A673 (cell line): ENCODE measurements at places on chromosomes 12 and 14. TPM values are rescaled to one million over a fixed set of nuclear protein-coding genes. Genes with fewer than 3 reads are reported as not detected.

NEK9 gene
- total RNA-seq, result 75.8 and 76.1 TPM in 2 replicates

DPPA3 gene
- not detected in 2 replicates for total RNA-seq

CLEC1A gene
- total RNA-seq, result not detected in 2 replicates

KRT72 gene
- total RNA-seq, result not detected in 2 replicates

TMTC1 gene
- 4.4 and 6.1 TPM in 2 replicates for total RNA-seq

HOXC11 gene
- total RNA-seq, result 5.7 and 7.0 TPM in 2 replicates

SLC6A13 gene
- total RNA-seq, result not detected in 2 replicates
